ENCODE measurements at places on chromosomes 5 and 9.
A peak's percentile ranks its signal among the peaks of the same experiment; 100 is the strongest.

GRCh38 chr5:107469485-107470294 lies 201.0 kb downstream of the EFNA5 start:
- peak; percentile 98 for DNase-seq

- no peak for DNase-seq
Measured at GRCh38 chr5:27388755-27389154, 350.4 kb upstream of the CDH9 start.

DNA sequence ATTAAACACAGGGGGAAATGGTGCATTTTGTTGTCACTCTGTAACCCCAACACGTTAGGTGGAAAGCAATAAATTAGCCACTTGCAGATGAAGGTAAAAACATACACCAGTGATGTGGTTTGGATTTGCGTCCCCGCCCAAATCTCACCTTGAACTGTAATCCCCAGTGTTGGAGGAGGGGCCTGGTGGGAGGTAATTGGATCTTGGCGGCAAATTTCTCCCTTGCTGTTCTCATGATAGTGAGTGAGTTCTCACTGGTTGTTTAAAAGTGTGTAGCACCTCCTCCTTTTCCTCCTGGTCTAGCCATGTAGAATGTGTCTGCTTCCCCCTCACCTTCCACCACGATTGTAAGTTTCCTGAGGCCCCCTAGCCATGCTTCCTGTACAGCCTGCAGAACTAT lies 17.2 kb downstream of the EPB41L4A start:
- no peak for DNase-seq

- DNase-seq, result no peak
Measured at GRCh38 chr9:68981789-68982188, 32.1 kb downstream of the PRKACG start.

- DNase-seq, result no peak
Measured at GRCh38 chr5:122959740-122960445, 76.6 kb downstream of the PPIC start.

GRCh38 chr5:13878357-13878756 lies 66.1 kb downstream of the DNAH5 start:
- DNase-seq, result no peak

DNA sequence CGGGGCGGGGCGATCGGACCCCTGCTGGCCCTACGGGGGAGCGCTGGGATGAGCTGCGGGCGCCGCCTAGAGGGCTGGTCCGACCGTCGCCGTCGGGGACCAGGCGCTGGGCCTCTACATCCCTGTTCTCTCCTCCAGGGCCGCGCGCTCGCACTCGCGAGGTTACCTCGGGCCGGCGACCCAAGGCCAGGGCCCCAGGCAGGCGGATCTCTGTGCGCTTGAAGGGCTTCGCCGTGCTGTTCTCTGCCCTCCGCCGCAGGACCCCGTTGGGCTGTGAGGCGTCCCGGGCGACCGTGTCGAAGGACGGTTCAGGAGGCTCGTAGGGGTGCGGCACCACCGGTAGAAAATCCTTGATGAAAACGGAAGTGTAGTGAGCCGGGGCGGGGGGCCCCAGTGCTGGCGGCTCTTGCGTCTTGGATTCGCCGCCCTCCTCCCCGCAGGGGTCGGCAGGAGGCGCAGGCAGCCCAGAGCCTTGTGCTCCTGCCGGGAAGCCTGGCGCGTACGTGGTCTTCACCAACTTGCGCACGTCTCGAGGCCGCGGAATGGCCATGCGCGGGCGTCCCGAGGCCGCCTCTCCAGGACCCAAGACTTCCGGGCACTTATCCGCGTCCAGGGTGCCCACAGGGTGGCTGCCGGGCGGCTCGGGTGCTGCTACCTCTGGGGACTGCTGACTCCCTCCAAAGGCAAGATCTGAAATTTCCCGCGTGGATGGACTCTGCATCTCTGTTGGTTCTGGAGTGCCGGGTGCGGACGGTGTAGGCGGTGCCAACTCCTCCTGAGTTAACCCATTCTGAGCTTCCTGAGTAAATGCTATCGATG lies 2.0 kb downstream of the PROB1 start:
- DNase-seq, result peak; percentile 78

DNA sequence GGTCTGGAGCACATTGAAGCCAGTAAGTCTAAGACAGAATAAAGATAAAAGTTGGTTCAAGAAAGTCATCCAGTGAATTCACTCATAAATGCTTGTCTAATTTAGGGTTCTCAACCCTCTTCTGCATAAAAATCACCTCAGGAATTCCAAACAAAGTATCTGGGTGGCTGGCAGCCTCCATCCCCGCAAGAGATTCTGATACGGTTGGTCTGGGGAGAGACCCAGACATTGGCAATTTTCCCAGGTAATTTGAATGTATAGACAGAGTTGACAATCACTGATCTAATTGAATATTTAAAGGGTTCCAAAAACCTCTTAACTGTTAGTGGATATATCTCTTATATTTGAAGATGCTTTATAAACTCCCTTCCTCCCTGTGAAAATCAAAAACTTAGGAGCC lies 14.9 kb downstream of the ADAMTSL1 start:
- DNase-seq, result no peak

- no peak for DNase-seq
Measured at GRCh38 chr9:85723215-85723614, 18.5 kb downstream of the AGTPBP1 start.

DNA sequence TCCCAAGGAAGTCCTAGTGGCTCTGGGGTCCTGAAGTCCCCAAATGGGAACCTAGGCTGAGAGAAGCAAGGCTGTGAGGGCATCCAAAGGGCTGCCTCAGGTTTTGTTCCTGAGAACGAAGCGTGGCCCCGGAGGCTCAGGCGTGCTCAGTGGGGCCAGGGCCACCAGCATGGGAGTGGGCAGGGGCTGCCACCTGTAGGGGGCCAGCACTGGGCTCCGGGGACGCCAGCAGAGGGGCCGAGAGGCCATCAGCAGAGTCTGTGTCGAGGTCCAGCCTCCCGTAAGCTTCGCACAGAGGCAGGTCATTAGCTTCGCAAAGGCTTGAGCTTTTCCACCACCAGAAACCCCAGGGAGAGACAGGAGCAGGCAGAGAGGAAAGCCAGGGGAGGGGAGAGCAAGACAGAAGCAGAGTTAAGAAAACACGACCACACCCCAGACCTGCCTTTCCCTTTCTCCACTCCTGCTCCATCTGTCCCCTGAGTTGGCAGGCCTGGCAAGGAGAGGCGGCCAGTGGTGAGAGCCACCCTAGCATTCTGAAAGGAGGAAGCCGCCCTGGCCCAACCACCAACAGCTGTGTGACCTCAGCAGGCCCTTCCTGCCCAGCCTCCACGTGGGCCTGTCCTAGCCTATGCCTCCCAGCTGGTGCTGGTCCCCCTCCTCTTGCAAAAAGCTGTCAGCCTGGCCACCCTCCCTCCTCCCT lies 5.5 kb upstream of the SURF6 start:
- no peak for DNase-seq

DNA sequence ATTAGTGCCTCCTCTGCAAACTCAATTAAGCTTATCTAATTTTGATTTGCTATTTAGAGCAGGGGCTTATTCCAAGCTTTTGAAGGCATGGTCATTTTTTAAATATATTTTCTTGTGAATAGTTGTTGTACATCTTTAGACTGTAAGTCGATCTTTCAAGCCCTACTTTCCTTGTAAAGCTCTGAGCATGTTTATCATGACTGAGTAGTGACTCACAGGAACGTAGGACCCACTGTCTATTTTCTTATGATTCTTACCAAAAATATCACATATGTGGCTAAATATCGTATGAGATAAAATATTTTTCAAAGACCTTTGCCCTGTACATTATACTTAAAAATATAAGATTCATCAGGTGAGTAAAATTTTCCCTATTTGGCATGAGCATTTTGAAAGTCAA lies 440.4 kb upstream of the GRIN3A start:
- DNase-seq, result peak; percentile 55

DNA sequence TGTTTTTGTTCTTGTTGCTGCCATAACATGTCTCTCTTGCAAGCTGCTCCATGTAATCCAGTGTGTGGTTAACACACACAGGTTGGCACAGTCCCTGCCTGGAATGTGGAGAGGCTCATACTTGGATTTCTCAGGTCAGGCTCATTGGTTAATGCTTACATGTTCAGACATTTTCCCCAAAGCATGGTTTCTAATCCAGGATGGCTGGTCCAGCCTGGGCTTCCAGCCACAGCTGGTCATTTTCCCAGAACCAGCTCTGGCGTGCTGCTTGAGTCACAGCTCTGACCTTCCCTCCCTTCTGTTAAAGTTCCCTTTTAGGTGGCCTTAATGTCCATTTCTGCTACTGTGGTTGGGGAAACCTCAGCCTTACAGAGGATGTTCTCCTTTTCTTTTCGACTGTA lies 294.3 kb downstream of the TAF11L14 start:
- peak; percentile 7 for DNase-seq

DNA sequence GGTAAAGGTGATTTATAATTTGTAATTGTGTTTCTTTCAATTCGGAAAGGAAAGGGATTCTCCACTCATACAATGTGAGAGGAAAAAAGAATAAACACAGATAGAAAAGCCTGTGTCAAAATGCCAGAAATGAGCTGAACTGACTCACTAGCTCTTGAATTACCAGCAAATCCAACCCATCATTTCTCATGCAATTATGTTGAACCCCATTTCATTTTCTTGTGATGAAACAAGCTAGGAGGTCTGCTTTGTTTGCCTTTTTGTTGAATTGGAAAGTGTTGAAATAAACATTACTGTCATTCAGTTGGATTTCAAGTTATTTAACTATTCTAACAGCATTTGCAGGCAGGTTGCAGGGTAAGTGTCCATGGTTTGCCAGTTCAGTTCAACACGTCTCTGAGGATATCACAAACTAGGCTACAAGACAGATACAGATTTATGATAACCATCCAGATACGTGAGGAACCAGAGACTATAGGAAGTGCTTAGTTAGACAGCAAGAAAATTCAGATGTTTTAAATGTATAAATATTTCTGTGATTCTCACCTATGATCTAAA lies 547.2 kb downstream of the MAT2B start:
- peak; percentile 60 for DNase-seq

GRCh38 chr5:16563686-16564085 lies 53.1 kb downstream of the RETREG1 start:
- no peak for DNase-seq

DNA sequence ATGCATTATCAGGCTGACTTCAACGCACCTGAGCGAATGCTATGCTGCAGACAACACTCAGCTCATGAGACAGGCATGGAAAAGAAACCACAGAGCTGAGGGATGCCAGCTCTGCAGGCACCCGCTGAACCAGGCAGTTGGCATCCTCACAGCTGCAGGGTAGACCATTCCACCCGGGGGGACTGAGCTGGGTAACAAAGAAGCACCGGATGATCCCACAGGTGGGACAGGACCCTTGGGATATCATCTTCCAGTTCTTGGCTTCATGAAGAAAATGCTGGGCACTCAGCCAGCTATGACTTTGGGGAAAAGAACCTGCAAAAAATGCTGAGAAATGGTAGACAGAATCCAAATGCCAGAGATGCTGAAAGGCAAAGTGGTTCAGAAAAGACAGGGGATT lies 9.6 kb downstream of the EPB41L4B start:
- DNase-seq, result peak; percentile 28

- DNase-seq, result no peak
Measured at GRCh38 chr5:132487095-132487428, 3.5 kb downstream of the IRF1 start.

- DNase-seq, result peak; percentile 45
Measured at GRCh38 chr5:143235423-143235822, 168.1 kb downstream of the NR3C1 start.

GRCh38 chr9:121179930-121180681 lies 21.6 kb downstream of the RAB14 start:
- DNase-seq, result no peak

GRCh38 chr9:75197561-75197960 lies 109.2 kb downstream of the OSTF1 start:
- DNase-seq, result peak; percentile 30

DNA sequence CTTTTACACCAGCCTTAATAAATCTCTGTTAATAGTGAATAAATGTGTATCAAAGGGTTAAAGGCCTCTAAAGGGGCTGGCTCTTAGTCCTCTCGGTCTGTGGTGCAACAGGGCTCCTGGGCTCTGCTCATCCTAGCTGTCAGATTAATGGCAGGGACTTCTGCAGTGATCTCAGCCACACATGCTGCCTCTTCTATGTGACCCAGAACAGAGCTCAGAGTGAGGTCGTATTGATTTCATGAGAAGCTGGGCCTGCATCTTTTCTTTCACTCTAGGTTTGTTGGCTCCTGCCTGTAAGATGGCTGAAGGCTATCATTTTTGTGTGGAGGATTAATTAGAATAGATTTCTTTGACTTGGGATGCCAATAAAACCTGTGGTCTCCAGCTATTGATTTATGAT lies 165.0 kb upstream of the GLRA1 start:
- DNase-seq, result no peak

GRCh38 chr9:73116031-73116430 lies 35.6 kb upstream of the ANXA1 start:
- DNase-seq, result peak; percentile 88

DNA sequence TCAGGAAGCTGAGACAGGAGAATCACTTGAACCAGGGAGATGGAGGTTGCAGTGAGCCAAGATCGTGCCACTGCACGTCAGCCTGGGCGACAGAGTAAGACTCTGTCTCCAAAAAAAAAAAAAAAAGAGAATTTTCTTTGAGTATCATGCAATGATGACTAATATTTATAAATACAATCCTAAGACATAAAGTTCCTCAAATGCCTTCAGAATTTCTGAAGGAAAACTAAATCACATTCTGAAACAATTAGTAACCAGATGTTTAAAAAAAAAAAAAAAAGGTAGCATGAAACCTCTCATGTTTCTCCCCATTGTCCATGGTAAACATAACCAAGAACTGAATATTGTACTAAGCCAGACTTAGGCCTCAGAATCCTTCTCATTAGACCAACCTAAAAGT lies 23.1 kb downstream of the MLLT3 start:
- peak; percentile 48 for DNase-seq

DNA sequence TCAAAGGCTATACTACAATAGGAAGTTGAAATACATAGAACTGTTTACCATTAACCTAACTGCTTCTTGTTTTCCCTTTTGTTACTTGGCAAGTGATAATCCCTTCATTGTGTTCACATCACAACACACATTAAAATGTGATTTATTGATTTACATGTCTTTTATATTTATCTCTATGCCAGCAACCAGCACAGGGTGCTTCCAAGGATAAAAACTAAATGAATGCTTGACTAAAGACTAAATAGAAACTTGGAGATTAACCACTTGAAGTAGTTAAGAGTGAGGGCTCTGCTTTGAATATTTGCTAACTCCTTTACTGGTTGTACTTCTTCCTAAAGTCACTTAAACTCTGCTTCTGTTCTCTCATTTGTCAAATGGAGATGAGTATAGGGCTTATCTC lies 1730.6 kb downstream of the EFNA5 start:
- DNase-seq, result no peak

DNA sequence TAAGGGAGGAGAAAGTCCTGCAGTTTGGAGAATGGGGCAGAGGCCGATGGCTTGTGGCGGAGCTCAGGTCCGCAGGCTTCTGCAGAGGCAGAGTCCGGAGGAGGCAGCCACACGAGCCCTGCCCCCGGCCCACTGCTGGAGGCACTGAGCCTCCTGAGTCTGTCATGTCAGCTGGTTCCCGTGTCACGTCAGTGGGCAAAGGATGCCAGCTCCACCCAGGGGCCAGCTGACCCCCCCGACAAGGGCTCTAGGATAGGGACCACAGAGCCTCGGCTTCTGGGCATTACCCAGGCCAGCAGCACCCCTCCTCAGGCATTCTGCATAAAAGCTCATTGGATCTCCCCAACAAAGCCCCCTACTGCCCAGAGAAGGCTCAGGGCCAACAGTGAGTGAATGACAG lies 8.5 kb downstream of the SH3PXD2B start:
- no peak for DNase-seq
